ENCODE measurements at places on chromosomes 2 and 18.

GRCh38 chr2:73292316-73292905 is 937 bp downstream of the EGR4 start:
- no peak for DNase-seq

DNA sequence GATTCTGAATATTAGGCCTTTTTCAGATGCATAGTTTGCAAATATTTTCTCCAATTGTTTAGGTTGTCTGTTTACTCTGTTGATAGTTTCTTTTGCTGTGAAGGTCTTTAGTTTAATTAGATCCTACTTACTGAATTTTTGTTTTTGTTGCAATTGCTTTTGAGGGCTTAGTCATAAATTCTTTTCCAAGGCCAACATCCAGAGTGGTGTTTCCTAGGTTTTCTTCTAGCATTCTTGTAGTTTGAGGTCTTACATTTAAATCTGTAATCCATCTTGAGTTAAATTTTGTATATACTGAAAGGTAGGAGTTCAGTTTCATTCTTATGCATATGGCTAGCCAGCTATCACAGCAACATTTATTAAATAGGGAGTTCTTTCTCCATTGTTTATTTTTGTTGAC is 404.8 kb downstream of the LNPK start:
- no peak for DNase-seq

DNA sequence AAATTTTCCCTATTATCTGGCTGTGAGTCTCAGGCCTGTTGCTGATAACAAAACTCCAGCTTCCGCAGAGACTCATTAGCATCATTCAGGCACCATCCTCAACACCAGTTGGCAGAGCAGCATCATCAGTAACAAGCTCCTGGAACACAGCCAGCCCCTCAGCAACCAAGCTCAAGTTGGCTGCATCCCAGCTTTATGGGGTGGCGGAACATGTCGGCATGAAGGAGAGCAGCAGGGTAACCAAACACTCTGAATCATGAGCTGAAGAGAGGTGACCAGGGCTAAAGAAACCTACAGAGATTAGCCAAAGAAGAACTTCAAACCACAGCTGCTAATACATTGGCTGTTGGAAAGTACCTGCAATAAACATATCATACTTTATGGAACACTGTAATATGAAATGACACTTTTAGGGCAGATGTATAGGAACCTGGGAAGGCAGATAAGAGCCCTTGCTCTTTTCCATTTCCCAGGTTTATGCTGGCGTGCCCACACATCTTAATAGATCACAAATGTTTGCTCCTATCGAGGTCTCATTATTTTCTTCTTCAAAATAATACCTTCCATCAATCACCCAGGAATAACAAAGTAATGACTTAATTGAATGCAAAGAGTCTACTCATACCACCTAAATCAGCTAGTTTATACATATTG is 63.8 kb downstream of the PDE11A start:
- no peak for DNase-seq

GRCh38 chr2:169222665-169223064 is 139.7 kb downstream of the LRP2 start:
- no peak for DNase-seq

- DNase-seq: no peak
Observed at GRCh38 chr2:150681120-150681804, 193.8 kb upstream of the RND3 start.

GRCh38 chr18:21741312-21741561 is 645 bp downstream of the MIB1 start:
- DNase-seq: no peak
